ENCODE measurements at places on chromosomes 6 and 20.
A peak's percentile ranks its signal among the peaks of the same experiment; 100 is the strongest.

GRCh38 chr6:157185986-157186385 lies 137.3 kb downstream of the TMEM242 start:
- no peak for DNase-seq

DNA sequence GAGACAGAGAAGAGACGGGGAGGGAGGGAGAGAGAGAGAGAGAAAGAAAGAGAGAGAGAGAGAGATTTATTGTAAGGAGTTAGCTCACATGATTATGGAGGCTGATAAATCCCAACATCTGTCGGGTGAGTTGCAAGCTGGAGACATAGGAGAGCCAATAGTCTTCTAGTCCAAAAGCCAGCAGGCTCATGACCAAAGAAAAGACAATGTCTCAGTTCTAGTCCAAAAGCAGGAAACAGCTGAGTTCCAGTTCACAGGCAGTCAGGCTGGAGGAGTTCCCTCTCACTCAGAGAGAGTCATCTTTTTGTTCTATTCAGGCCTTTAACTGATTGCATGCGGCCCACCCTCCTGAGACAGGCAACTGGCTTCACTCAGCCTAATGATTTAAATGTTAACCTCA lies 416.6 kb downstream of the PREX1 start:
- DNase-seq: no peak

- no peak for DNase-seq
Measured at GRCh38 chr6:67345946-67346345, 1289.1 kb upstream of the ADGRB3 start.

DNA sequence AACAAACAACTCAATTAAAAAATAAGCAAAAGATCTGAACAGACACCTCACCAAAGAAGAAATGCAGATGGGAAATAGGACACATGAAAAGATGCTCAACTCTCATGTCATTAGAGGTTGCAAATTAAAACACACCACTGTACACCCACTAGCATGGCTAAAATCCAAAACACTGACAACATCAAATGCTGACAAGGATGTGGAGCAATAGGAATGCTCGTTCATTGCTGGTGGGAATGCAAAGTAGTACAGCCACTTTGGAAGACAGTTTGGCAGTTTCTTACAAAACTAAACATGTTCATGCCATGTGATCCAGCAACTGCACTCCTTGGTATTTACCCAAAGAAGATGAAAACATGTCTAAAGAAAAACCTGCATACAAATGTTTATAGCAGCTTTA lies 47.2 kb downstream of the CDK19 start:
- no peak for DNase-seq

DNA sequence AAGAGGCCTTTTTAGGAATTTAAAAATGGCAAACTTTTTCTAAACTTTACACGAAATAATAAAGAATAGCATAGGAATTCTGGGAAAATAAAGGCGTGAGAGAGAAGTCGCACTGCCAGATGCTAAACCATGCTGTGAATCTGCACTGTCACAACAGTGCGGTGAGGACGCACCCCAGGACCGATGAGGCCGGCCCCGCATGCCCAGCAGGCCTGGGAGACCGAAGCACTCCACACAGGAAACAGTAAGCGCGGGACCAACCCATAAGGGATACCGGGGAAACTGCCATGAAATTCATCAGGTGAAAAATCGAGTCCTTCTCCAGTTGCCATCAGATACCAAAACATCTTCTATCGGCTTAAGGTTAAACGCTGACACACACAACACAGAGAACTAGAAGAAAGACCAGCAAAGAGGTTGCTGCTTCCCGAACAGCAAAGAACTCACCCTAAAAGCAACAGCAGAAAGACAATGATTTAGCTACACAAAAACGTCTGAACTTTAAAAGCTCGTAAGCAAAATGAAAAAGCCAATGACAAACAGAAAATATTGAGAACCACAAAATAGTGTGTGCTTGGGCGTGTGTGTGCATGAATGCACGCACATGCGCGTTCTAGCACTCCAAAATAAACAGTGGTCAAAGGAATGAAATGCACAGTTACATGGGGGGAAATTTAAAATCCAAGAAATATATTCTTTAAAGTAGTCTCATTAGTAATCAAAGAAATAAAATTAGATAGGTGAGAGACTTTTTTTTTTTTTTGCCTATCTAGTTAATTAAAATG lies 15.4 kb downstream of the RAMACL start:
- no peak for DNase-seq

- DNase-seq: no peak
Measured at GRCh38 chr6:169830876-169831275, 79.5 kb downstream of the ERMARD start.

- DNase-seq: no peak
Measured at GRCh38 chr6:117441824-117442264, 16.1 kb upstream of the ROS1 start.

DNA sequence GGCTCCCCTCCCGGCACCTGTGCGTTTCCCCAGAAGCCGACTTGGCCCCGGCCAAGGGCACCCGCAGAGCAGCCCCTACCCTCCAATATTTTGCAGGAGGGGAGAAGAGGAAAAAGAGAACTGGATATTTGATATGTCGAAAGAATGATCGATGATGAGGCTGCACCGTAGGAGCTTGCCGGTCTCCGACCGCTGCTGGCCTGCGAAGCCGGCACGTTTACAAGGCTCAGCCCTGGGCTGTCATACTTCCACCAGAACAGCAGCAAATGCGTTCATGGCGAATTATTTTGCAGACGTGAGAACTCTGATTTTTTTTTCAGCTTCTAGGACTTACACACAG lies 296.7 kb downstream of the TFAP2C start:
- no peak for DNase-seq

DNA sequence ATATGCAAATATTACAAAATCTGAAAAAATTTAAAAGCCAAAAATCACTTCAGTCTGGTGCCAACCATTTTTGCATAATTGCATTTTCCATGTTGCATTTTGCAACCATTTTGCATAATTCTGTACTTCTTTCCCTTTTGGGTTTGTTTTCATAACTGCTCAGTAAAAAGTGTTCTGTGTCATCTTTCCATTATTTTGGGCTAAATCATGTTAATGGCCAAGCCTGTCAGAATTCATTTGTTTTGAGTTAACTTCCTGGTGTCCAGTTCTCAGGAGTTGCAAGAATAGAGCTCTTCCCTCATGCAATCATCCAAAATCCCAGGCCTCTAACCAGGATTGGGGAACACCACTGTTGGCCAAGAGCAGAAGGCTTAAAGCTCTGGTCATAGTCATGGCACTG lies 133.6 kb downstream of the MTHFD1L start:
- DNase-seq: no peak

- no peak for DNase-seq
Measured at GRCh38 chr20:55031971-55032370, 556.6 kb downstream of the DOK5 start.

DNA sequence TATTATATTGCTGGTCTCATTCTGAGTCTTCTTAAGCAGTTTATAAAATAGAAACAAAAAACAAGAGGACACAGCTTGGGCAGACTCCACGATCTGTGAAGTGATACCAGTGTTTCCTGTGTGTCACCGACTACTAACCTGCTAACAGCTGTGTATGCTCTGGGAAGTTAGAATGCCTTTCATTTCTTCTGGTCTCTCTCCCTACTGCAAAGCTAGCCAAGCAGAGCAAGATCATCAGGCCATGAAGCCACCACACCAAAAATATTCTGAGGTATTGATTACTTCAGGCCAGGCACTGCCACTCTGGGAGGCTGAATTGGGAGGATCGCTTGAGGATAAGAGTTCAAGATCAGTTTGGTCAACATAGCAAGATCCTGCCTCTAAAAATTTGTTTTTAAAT lies 46.9 kb upstream of the SMIM29 start:
- no peak for DNase-seq

GRCh38 chr6:26327450-26328264 lies 37.3 kb upstream of the BTN3A2 start:
- peak; percentile 66 for DNase-seq

- DNase-seq: no peak
Measured at GRCh38 chr20:63016514-63017075, 9.8 kb upstream of the BHLHE23 start.

- DNase-seq: no peak
Measured at GRCh38 chr6:44779130-44779826, 391.8 kb downstream of the CDC5L start.

GRCh38 chr20:23363257-23363649 lies 1.3 kb downstream of the GZF1 start:
- DNase-seq: no peak

DNA sequence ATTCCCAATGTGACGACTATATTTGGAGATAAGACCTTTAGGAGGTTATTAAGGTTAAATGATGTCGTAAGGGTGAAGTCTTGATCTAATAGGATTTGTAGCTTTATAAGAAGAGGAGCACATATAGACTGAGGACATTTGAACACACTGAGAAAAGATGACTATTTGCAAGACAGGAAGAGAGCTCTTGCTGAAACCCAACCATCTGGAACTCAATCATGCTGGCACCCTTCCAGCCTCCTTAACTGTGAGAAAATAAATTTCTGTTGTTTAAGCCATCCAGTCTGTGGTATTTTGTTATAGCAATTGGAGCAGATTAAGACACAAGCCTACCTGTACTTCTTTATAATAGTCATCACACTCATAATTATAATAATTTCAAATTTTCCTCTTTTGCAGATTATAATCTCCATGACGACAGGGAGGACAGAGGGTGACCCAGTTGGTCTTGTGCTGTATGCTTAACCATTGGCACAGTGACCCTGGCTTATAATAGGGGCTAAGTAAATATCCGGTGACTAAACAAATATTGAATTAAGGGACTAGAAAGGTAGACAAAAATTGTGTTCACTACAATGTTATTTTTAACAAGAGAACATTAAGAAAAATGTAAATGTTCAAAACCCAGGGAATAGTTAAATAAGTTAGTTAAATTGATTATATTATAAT lies 206.4 kb upstream of the HDDC2 start:
- no peak for DNase-seq

DNA sequence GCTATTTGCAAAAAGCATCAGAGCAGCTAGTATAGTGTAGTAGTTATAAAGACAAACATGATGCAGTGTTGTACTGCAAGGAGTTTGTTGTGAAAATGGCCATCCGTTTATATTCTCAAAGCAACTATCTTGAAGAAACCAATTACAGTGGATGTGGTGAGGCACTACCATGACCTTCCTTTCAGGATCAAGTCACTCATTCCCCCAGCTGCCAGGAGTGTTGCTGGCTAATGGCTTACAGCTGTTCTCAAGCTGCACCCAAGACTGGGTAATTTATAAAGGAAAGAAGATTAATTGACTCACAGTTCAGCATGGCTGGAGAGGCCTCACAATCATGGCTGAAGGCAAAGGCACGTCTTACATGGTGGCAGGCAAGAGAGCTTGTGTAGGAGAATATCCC lies 29.0 kb downstream of the ADGRF4 start:
- DNase-seq: no peak

GRCh38 chr6:43913375-43914271 lies 143.6 kb downstream of the VEGFA start:
- DNase-seq: no peak

DNA sequence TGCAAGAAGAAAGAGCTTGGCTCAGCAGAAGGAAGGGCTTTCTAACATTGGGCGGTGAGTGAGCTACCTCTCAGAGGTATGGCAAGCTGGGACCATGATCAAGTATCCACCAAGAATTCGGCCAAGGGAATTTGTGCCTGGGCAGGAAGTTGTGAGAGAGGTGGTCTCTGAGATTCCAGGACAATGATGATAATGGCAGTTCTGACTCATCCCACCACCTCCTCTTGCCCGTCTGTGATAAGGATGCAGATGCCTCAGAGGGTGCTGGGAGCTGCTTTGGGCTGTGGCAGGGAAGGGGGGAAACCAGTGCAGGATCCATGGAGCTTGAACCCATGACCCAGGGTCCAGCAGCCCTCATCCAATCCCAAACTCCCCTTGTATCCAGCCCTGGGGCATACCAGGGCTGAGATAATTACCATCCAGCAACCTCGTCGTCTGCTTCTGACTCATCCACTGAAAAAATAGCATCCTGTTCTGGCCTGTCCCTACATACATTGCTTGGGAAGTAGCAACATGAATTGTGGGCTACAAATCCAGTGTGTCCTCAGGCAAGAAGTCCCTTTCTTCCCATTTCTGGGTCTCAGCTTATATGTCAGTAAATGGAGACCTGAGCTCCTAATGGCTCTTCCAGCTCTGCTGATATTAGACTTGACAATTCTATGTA lies 5.9 kb downstream of the TGM6 start:
- no peak for DNase-seq

DNA sequence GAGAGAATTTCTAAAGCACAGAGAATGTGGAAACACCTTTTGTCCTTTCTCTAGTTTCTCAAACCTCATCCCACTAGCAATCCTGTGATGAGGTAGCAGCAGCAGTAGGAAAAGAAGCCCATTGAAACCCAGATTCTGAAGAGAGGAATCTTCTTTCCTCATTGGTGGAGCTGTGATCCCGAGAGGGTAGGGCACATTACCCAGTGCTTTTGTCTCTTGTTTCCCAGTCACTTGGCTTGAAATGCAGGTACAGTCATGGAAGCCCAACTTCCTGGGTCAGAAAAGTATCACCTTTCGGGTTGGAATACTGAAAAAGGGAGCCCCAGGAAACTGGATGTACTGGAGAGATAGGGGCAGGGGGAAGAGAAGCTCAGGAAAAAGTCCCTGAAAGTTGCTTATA lies 417.4 kb downstream of the TBC1D32 start:
- no peak for DNase-seq

DNA sequence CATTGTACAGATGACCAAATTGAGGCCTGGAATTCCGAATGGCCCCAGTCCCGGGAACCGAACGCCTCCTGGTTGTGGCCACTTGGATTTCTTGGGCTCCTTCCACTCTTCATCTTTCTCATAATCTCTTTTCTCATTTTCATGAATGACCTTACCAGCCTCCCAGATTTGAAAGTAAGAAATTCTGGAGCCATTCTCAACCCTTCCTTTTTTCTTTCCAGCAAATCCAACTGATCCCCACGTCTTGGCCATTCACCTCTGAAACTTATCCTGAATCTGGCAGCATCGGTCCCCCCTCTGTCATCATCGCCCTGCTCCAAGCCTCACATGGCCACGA lies 5.9 kb upstream of the SLC12A5 start:
- DNase-seq: no peak

DNA sequence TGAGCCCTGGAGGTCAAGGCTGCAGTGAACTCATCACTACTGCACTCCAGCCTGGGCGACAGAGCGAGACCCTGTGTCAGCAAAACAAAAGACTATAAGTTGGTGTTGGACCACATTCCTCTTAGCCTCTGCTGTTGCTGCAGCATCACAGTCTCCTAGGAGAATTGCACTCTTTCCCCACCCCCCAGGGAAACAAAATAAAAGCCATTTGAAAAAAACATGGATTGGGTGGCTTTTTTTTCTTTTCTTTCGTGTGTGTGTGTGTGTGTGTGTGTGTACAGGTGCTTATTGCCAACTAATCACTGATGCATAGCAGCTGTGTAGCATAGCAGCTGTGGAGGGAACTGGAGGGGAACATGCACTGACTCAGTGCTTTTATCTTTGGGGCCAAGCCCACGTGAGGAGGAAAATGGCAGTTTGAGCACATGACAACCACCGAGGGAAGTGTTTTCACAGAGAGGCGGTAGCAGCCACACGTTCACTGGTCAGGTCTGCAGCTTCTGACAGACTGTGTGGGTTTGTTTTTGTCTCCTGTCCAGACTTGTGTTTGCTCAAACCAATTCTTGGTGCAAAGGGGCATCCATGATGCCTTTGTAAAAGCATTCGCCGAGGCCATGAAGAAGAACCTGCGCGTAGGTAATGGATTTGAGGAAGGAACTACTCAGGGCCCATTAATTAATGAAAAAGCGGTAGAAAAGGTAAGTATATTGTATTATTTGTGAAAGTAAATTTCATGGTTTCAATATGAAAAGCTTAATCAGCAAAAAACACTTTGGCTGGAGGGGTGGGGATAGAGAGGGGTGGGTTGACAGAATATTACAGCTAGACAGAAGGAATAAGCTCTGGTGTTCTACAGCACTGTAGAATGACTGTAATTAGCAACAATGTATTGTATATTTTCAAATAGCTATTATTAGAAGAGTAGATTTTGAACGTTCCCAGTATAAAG lies 27.7 kb downstream of the ALDH5A1 start:
- no peak for DNase-seq
